COR-L47 (cell line): ENCODE measurements at places on chromosomes 2 and 18.

DNA sequence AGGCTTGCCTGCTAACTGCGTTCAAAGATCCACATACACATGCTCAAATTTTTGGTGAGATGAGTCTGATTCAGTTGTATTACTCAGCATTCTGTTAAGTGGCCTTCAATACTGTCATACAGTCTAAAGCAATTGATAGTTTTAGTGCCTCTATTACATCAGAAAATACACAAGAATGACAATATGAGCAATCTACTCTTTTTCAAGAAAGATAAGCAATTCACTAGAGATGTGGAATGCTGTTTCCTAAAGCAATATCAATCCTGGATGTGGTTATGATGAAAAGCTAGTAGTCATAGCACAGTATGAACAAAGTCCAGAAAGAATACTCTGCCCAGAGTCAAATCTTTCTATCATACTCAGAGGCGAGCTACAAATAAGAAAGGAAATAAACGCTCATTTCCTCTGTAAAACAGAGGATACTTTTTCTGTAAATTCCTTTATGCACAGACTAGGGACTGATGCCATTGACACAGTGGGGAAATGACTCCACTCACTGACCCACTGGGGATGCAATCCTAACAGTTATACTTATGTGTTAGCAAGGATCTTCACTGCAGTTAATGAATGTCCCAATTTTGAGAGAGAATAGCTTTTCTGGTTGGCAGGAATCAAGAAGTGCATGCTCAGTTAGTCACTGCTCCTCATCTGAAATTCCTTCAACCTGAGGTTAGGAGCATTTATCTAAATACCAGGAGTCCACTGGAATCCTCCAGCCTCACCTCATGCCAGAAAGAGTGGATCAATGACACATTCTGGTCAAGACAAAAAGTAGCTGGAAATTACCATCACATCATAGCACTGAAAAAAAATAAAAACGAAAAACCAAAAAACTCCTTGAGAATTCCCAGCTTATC, 83.3 kb downstream of the PDE11A start:
- no peak for DNase-seq

- no peak for DNase-seq
These were observed 38.1 kb upstream of the EML6 start for GRCh38 chr2:54685263-54685775.

- DNase-seq: no peak
These were observed 279.8 kb upstream of the SLC14A2 start for GRCh38 chr18:45335282-45336043.

- no peak for DNase-seq
These were observed 49.5 kb upstream of the DTNA start for GRCh38 chr18:34660572-34660971.

DNA sequence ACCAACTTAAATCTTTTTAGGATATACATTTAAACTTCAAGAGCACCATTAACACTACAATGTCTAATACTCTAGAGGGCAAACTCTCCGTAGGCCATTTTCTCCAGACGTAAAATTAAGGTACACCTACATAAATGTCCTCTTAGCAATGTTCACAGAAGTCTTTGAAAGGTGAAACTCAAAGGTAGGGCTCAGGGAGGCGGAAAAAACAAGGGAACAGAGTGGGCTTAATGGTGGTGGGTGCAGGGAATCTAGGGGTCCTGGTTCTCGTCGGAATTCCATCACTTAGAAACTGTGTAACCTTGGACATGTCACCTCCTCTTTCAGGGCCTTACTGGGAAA, 668 bp downstream of the NFU1 start:
- no peak for DNase-seq

- DNase-seq: no peak
These were observed 256.3 kb upstream of the PKDCC start for GRCh38 chr2:41791523-41791922.

DNA sequence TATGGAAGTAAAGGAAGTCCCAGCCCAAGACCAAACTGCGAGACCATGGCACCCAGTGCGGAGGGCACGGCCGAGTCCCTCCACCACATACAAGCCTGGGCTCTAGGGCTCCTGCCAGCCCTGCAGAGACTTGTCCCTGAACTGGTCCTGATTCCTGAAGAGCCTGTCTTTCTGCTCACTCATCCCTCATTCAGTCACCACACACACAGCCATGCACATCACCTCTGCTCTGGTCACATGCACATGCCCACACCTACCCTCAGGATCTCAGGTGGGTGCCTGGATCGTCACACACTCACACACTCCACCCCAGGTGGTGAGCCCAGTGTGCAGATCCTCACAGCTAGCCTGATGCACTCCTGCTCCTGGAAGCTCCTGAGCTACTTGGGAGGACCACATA, 71.4 kb upstream of the LAPTM4A start:
- DNase-seq: no peak

DNA sequence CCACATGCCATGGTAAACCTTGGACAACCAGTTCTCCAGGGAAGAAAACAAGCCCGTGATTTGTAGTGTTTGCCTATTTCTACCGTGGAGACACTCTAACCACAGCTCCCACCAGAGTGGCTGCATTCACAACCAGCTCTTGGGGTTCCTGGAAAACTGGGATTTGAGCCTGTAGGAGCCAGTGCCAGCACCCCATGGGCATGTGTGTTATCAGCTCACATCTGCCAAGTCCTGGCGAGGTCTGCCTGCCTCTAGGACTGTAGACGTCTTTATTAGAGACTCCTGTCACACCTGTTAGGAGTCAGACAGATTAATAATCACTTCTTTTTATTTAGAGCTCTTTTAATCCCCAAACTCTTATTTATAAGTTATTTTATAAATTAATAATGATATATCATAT, 41.0 kb downstream of the INPP5D start:
- DNase-seq: no peak

- no peak for DNase-seq
These were observed 634.8 kb downstream of the NUP35 start for GRCh38 chr2:183759033-183759432.

GRCh38 chr2:143720095-143720664, 591.0 kb downstream of the ARHGAP15 start:
- peak; percentile 83 for DNase-seq

GRCh38 chr2:18604531-18604885, 15.1 kb upstream of the NT5C1B start:
- no peak for DNase-seq

DNA sequence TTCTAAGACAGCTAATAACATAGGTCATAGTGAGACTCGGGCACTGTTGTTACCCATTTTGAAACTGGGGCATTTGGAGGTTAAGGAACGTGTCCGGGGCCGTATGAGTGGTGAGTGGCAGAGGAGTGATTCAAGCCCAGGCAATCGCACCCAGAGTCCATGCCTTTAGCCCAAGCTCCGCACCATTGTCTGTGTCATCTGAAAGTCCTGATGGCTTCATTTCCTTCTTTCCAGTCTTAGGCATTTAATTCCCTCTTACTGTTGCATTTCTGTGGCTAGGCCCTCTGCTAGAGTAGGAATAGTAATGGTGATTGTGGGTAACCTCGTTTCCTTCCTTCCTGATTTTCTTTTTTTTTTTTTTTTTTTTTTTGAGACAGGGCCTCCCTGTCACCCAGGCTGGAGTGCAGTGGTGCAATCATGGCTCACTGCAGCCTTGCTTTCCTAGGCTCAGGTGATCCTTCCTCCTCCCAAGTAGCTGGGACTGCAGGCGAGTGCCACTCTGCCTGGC, 49.8 kb upstream of the ASB1 start:
- no peak for DNase-seq

- no peak for DNase-seq
These were observed 992.3 kb upstream of the FANCL start for GRCh38 chr2:59233448-59233847.

- no peak for DNase-seq
These were observed 111.2 kb downstream of the KLF7 start for GRCh38 chr2:207054521-207054920.

DNA sequence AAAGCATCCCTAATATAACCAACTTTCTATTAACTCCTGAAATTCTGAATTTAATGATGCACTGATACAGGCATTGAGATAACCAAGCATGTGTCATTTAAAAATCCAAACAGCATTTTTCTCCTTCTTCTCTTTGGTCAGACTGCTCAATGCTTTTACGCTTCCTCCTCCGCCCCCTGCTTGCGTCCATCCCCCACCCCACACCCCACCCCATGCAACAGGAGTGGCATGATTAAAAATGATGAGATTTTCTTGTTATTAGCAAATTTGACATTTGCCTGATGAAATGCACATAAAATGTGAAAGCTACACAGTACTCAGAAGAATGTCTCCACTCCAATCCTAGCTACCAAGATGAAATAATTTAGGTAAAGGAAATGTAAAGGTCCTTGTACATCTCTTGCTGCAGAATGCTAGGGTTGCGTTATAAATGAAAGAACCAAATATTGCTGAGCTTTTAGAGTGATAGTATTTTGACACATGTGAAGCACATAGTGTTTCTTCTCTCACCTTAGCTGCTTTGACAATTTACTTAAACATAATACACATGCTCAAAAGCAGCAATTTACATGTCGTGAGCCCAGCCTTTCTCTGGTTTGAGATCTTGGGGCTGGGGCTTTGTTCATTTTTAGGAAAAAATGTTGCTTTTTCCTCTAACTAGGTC, 263.8 kb downstream of the MEIS1 start:
- DNase-seq: no peak

- no peak for DNase-seq
These were observed 26.0 kb downstream of the CTAGE1 start for GRCh38 chr18:22391407-22392345.

DNA sequence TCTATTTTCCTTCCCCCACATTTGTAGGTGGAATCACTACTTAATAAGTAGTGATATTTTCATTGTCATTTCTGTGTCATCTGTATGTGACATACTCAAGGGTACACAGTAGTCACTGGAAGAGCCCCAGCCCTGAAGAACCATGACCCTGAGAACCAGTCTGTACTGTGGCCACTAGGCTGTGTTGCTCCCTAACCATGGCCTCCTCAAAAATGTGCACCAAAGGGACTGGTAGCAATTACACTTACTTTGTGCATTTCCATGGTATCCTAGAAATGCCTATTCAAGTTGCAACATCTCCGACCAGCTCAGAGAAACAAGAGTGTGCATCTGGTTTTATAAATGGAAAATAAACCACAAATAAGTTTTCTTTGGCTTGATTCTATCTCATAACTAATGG, 155.1 kb downstream of the DOCK10 start:
- DNase-seq: no peak

DNA sequence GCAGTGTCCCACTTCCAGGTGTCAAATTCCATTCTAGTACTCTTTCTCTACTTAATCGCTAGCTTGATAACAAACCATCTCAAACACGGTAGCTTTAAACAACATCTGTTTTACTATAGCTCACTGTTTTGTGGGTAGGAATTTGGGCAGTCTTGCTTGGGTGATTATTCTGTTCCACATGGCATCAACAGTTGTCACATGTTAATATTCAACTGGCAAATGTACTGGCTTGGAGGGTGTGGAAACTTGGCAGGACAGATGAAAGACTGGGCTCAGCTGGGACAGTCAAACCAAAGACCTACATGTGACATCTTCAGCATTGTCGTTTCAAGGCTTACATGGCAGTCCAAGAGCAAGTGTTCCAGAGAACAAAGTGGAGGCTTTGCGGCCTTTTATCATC, 241.8 kb downstream of the PTH2R start:
- DNase-seq: no peak

- DNase-seq: peak; percentile 64
These were observed 21.9 kb downstream of the CRACDL start for GRCh38 chr2:98913916-98914712.

DNA sequence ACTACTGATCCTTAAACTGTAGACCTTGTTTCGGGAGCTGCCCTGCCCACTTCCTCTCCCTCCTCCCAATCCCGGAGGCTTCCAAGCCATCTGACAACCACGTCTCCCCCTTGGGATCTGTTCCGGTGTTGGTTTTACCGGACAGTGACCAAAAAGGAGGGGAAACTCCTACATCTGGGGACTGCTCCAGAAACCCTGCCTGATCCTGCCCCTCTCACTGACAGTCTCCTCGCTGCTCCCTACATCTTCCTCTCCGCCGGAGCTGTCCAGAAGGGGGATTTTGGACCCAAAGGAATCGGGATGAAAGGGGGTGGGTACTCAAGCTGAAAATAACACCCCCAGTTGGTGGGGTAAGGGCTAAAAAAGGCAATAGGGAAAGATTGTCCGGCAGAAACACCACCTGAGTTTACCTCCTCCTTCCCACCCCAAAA, 1.5 kb downstream of the INO80D start:
- DNase-seq: peak; percentile 26

DNA sequence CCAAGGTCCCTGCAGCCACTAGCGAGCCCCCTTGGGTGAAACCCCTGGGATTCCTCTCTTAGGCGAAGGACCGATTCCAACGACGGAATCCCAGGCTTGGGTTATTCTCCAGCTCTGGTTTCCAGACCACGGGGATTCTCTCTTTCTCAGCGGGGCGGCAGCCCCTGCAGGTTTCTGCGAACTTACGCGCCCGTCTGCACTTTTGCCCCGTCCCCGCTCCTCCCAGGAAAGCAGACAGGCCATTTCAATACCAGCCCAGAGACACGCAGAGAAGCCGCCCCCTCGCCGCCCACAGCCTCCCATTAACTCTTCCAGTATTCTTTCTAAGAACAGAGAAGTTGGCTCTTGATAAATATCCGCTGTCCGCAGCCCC, 1.2 kb downstream of the CBLN2 start:
- no peak for DNase-seq
